Daoy (cell line): ENCODE measurements at places on chromosomes 5 and 9. TPM values are rescaled to one million over a fixed set of nuclear protein-coding genes. Genes with fewer than 3 reads are reported as not detected.

Gene LRRC19
- not detected in 2 replicates for total RNA-seq

GRCh38 chr9:99169086-99169485, 52.7 kb downstream of the ALG2 start:
- DNase-seq = no peak

DNA sequence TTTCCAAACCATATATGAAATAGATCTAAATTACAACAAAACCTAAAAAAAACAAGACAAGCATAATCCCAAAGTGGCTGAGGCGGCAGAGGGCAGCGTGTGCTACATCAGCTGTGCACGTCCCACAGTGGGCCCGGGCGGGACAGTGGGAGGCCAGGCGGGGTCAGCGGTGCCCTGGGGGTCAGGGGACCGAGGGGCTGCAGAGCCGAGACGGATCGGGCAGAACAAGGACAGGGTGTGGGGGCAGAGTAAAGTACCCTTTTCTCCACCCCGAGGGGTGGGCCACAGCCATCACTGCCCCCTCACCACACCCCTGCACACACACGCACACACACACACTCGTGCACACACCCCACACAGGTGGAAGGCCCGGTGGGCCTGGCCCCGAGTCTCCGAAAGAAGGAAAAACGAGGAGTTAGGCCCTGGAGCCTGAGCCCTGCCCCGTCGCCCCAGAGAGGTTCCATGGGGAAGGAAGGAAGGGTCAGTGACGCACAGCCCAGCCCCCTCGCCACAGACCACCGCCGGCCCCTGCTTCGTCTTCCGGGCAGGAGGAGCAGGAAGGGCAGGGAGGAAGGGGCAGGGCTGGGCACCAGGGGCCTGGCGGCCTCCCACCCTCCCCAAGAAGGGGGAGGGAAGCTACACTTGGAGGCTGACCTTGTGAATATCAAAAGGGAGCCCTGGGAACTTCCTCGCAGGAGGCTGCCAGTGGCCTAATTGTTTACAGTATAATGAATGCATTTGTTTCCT, 49.6 kb upstream of the UBAC1 start:
- DNase-seq = no peak

GRCh38 chr5:170006021-170006420, 25.7 kb upstream of the INSYN2B start:
- DNase-seq = no peak

- no peak for DNase-seq
Measured at GRCh38 chr9:96607971-96608370, 11.7 kb downstream of the CDC14B start.

DNA sequence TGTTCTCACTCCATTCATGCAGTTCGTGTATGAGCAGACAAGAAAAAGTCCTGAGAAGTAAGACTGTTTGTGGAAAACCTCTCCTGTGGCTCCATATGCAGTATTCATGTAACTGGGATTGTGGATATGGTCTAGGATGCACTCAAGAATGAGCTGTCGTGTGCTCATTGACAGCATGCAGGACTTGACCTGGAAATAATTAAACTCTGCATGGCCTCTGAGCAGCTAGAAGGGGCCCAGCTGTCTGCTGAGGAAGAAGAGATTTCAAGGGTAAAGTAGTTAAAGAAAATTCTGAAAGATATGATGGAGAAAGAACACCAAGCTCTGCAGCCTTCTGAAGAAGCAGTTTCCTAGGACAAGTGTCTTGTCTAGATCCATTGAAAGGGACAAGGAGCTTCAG, 89.4 kb downstream of the KCTD16 start:
- no peak for DNase-seq
